Left renal cortex interstitium (tissue), 4 donors: ENCODE measurements at places on chromosomes 13 and 19. TPM values are rescaled to one million over a fixed set of nuclear protein-coding genes. Genes with fewer than 3 reads are reported as not detected.

The ZNF154 gene
- 36.7 TPM for polyA plus RNA-seq

The TEX101 gene
- polyA plus RNA-seq, result 0.06 TPM

The ACTL9 gene
- not detected for polyA plus RNA-seq

The SLAIN1 gene
- 19.1 TPM for polyA plus RNA-seq

The SPACA4 gene
- 0.26 TPM for polyA plus RNA-seq

The LRP3 gene
- 19.3 TPM for polyA plus RNA-seq

The NKPD1 gene
- 0.39 TPM for polyA plus RNA-seq

The ZSCAN5A gene
- polyA plus RNA-seq, result 10.7 TPM

The ACP7 gene
- polyA plus RNA-seq, result 0.66 TPM

The TMC4 gene
- polyA plus RNA-seq, result 48.0 TPM

The FRY gene
- 54.8 TPM for polyA plus RNA-seq

The LYPD5 gene
- 0.29 TPM for polyA plus RNA-seq

DNA sequence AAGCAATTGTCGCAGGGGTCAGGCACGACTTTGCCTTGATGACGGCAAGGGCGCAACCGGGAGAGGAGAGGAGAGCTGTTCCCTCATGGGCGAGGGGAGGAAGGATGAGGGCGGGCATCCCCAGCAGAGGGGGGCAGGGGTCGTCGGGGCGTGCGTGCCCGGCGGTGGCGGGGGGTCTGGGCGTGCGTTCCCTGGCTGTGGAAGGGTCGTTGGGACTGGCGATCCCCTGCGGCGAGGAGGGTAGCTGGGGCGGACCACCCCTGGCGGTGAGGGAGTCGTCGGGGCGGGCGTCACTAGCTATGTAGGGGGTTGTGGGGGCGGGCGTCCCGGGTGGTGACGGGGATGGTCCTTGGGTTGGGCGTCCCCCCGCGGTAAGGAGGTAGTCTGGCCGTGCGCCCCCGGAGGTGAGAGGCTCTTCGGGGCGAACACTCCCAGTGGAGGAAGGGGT, 1.7 kb downstream of the COMP start:
- DNase-seq, result no peak

DNA sequence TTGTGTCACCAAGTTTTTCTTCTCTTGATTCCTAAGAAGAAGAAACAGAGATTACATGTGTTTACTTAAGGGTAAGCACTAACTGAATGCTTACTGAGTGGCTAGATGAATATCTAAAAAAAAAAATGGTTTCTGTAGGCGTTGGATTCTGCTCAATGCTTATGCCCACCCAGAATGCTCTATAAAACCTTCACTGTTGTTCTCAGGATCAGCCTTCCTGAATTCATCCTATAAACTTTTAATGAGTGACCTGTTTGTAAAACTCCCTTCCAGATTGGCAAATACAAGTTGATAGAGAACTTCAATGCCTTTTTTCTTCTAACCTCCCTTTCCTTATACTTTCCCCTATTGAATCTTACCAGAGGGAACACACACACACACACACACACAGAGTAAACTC, 90.2 kb downstream of the NDFIP2 start:
- DNase-seq, result no peak

DNA sequence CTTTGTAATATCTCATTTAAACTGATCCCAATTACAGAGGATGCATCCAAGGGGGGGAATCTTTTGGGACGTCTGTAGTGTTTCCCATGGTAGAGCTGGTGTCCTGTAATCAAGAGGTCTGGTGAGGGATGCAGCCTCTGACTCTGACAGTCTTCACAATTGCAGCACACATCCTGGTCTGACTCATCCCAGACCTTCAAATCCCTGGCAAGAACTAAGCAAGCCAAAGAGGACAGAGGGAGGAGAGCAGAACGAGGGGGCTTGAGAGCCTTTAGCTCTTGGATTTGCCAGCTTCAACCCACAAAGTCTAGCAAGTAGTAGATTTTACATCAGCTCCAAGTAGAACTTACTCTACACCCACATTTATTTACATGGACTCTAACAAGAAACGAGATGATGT, 17.3 kb upstream of the FCGBP start:
- DNase-seq, result no peak

GRCh38 chr13:100510208-100510957, 78.2 kb downstream of the GGACT start:
- no peak for DNase-seq

- DNase-seq, result no peak
These were observed 13.4 kb upstream of the SLC44A2 start for GRCh38 chr19:10611907-10612306.

- DNase-seq, result no peak
These were observed 226.7 kb upstream of the IPO5 start for GRCh38 chr13:97726664-97727280.

GRCh38 chr13:45748941-45749759, 47.0 kb downstream of the CBY2 start:
- DNase-seq, result no peak

DNA sequence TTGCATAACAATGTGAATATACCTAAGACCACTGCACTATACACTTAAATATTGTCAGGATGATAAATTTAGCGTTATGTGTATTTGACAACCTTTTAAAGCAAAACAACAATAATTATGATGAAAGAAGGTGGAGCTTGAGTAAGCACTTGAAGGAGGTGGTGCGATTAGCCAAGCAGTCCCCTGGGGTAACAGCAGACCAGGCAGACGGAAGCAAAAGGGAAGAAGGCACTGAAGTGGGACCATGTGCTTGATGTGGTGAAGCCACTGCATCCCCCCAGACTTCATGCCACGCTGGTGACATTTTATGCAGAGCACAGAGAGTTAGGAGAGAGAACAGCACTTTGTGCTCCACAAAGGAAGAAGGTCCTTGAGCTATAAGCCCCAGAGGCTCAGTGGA, 58.3 kb upstream of the ZNF507 start:
- no peak for DNase-seq

DNA sequence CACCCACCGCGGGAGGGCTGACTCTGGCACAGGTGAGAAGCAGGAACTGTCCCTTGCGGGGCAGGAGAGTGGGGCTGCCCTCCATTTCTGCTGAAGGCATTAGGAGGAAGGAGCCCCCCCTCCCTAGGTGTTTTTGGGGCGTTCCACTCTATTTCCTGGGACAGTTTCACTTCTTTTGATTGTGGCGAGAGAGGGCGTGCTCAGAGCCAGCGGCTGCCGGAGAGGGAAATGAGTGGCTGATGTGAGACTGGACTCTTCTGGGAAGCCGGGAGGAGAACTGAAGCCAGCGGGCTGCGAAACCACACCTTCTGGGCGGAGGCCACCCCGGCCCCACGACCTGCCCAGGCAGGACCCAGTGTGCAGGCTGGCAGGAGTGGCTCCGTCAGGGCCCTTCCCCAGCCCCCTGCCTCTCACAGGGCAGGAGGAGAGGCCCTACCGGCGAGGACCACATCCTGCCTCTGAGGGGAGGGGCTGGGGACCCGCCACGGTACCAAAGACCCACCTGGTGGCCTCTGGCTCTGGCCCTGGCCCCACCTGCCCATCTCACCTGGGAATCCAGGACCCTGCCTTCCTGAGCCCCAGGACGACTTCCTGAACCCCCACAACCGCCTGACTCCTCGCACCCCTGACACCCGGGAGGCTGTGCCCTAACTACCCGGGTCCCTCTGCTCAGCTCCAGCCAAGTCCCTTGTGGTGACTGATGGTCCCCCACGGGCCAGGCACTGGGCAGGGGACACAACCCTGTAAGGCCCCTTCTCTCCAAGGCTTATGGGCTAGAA, 25.9 kb downstream of the MPND start:
- DNase-seq, result no peak

- no peak for DNase-seq
These were observed 151.7 kb downstream of the DCLK1 start for GRCh38 chr13:35979361-35979951.

DNA sequence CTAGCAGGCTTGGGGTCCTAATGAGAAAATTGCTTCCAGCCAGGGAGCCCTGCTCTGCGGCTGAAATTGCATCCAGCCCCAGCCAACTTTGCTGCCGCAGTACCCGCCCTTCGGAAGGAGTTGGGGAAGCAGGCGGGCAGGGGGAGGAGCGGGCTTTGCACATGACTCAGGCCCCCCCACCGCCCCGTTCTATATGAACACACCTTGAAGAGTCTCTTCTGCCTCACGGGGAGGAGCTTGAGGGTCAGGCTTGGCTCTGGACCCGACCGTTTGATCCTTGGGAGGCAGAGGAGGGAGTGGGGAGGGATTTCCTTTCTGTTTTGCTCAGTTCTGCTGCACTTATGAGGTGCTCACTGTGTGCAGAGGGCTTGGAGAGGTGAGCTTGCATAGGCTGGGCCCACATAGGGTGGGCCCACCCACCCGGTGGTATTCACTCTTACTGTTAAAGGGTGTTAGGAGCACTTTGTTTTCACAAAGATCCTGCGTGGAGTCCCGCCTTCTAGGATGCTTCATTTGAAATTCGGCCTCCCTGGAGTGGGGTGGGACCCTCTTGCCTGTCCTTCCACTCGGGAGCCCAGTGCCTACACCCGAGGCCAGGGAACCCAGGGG, 46.5 kb downstream of the LYL1 start:
- no peak for DNase-seq

DNA sequence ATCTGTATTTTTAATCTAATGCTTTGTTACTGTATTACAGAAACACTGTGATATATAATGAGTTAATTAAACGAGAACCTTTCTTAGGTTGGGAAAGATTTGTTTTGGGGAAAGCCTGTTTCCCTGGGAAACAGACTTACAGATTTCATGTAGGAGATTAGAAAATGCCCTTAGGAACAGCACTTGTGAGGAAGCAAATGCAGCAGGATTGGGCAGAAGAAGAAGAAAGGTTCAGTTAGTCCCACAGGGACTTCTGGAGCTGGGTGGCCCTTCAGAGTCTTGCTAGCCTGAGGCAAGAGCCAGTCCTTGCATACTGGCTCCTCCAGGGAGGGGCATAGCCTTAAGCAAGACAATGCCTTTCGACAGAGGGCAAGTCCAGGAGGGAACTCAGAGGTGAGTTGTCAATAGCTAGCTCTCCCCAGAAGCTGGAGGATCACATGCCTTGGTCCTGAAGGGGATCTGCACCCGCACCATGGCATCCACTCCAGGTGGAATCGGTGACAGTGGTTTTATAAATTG, 36.8 kb downstream of the N4BP2L1 start:
- no peak for DNase-seq

GRCh38 chr13:33932769-33933406, 114.9 kb downstream of the RFC3 start:
- DNase-seq, result no peak

- no peak for DNase-seq
These were observed 2.4 kb upstream of the LYL1 start for GRCh38 chr19:13104848-13105711.

GRCh38 chr19:40284501-40285352, at the start of gene AKT2:
Gene AKT2, minus strand, starts transcription at chr19:40285345. Its CDS starts 20,078 bp downstream, at chr19:40265267.
- peak; percentile 50 for DNase-seq

GRCh38 chr13:99634672-99635071, 133.4 kb downstream of the TM9SF2 start:
- no peak for DNase-seq

DNA sequence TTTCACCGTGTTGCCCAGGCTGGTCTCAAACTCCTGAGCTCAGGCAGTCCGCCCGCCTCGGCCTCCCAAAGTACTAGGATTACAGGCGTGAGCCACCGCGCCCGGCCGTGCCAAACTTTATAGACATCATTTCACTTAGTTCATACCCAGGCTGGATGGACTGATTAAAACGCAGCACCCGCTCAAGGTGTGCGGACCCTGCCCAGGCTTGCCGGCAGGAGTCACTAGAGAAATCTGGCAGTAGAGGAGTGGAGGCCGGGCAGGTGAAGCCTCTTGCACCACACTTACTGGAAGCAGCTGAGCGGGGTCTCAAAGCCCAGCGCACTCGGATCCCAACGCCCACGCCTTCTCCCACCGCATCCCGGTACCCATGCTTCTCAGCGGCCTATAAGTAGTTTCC, 11.4 kb downstream of the PTGIR start:
- DNase-seq, result no peak

- DNase-seq, result no peak
These were observed 492.9 kb downstream of the PCDH20 start for GRCh38 chr13:60922576-60923231.

- DNase-seq, result no peak
These were observed 144.5 kb downstream of the NALCN start for GRCh38 chr13:101271681-101272245.

GRCh38 chr19:9528757-9529336, 9.6 kb downstream of the ZNF426 start:
- DNase-seq, result no peak

DNA sequence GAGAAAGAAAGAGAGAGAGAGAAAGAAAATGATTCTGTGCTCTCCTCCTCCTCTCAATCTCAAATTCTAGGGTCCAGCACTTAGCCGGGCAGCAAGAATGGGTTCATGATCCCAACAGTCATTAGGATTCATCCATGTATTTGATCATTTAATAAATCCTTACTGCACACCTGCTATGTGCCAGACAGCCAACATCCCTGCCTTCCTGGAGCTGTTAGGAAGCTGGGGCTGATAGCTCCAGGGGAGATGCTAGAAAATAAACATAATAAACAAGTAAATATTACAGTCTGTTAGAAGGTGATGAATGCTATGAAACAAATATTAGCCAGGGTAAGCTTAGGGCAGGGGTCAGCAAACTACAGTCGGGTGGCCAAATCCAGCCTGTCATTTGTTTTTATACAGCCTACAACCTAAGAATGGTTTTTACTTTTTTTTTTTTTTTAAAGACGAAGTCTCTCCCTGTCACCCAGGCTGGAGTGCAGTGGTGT, 9.9 kb upstream of the ACP7 start:
- no peak for DNase-seq

- DNase-seq, result no peak
These were observed 44.7 kb upstream of the SIAH3 start for GRCh38 chr13:45896285-45896684.

DNA sequence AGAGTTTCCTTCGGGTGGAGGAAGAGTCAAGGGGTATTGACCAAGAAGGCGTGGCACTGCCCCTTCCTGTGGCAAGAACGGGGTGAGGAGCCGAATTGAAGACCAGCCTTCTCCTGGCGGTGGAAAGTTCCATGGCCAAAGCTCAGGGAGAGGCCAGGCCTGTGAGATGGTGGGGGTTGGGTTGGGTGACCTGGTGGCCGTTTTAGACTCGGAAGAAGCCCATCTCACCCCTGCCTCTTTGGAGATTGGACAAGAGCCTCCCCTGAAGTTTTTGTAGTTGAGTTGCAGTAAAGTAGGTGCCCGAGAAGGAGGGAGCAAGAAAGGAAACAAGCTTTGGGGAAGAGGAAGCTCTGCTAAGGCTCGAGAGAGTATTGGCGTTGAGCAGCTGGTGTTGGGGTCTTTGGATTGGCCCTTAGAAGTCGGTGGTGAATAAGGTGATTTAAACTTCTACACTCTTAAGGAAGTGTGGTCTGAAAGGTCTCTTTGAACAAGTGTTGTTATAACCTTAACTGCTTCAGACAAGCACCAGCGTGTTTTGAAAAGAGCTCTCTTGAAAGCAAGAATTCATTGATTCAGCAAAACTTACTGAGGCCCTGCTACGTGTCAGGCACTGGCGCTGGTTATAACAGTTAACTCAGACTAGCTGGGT, 964 bp downstream of the SPINT2 start:
- DNase-seq, result no peak
